ENCODE measurements at places on chromosomes 2 and 18.

DNA sequence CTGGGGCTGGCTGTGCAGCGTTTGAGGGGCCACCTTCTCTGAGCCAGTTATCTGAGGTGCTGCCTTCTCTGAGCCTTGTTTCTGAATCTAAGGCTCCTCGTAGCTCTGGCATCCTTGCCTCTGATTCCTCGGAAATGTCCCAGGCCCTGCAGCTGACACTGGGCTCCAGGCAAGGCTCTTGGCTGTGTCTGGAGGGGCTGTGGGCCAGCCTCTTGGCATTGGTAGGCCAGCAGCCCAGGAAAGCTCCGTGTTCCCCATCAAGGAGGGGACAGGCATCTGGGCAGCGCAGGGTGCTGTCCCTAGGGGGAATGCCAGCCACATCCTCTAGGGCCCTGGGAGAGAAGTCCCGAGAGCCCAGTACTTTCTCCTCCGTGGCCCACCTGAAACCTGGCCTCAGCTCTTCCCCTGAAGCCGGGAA is 40.7 kb upstream of the TAF1B start:
- DNase-seq, result no peak

DNA sequence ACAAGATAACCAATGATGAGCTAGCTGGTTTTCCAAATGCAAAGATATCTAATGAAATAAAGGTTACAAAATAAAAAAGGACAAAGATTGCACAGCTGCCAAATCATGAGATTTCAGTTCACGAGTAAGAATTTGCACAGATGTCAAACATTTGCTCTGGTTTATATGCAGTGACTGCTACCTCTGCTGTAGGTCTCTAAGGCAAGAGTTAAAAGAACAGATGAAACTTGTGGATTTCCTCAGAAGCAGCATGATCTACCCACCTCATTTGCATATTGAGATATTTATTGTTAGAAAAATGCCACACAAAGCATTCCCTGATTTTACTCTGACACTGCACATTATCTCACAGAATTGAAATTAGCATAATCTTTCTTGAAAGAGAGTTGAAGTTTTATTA is 763.2 kb upstream of the ZEB2 start:
- no peak for DNase-seq

GRCh38 chr2:44912660-44913059 is 28.8 kb upstream of the SIX3 start:
- DNase-seq, result no peak

DNA sequence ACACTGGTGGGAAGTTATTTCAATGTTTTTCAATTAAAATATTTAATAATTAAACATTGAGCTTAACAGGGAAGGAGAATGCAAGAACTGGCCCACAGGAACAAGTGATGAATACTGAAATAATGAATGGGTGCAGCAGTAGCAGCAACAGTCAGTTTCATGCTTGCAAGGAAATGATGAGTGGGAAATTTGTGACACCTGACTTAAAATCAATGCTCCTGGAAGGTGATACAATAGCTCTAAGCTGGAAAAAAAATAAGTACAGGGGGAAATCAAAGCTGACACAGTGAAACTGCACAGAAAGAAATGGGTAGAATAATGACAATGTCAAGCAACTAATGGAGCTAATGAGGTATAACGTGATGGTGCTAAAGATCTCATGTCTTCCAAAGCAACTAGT is 184.5 kb downstream of the IKZF2 start:
- DNase-seq, result no peak

DNA sequence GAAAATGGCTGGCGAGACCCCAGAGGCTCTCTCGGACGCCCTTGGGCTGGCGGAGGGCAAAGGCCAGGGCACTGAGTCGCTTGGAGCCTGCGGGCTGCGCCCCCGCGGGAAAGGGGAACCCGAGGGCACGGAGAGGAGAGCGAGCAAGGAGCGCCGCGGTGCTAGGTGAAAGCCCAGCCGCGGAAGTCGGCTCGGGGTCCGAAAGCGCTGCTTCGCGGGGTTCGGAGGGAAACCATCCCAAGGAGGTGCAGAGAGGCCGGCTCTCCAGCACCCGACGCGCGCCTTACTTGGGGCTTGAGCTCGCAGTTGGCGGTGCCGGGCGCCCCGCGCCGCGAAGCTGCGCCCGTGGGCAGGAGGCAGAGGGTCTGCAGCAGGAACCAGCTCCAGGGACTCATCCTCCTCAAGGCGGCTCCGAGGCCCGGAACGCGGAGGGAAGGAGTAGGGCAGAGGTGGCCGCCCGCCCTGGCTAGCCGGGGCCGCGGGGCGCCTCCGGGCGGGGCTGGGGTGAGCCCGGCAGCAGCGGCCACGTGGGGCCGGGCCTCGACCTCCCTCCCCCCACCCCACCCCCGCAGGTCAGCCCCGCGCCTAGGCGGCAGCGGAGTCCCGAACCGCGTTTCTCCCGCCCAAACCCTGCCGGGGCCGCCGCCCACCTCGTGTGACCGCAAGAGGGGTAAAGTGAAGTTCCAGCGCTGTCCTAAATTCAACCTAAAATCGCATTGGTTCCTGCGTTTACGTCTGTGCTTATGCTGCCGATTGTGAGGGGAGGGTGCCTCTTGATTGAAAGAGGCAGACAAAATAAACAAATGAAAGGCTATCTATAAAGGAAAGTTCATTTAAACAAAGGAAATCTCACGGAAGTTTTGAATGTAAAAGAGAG is at the start of gene TRABD2A:
TRABD2A (minus strand) TSS at position 440 of the 877 bp plus-strand sequence; CDS start at position 395, 45 bp downstream.
- no peak for DNase-seq

Measured in HL-60 (cell line).